Vagina (tissue), 2 donors: ENCODE measurements at places on chromosomes 7 and 10. TPM values are rescaled to one million over a fixed set of nuclear protein-coding genes. Genes with fewer than 3 reads are reported as not detected.
A peak's percentile ranks its signal among the peaks of the same experiment; 100 is the strongest.

The GDF2 gene
- total RNA-seq = not detected

- DNase-seq = no peak
Measured at GRCh38 chr10:5484205-5484604, 15.2 kb downstream of the CALML5 start.

DNA sequence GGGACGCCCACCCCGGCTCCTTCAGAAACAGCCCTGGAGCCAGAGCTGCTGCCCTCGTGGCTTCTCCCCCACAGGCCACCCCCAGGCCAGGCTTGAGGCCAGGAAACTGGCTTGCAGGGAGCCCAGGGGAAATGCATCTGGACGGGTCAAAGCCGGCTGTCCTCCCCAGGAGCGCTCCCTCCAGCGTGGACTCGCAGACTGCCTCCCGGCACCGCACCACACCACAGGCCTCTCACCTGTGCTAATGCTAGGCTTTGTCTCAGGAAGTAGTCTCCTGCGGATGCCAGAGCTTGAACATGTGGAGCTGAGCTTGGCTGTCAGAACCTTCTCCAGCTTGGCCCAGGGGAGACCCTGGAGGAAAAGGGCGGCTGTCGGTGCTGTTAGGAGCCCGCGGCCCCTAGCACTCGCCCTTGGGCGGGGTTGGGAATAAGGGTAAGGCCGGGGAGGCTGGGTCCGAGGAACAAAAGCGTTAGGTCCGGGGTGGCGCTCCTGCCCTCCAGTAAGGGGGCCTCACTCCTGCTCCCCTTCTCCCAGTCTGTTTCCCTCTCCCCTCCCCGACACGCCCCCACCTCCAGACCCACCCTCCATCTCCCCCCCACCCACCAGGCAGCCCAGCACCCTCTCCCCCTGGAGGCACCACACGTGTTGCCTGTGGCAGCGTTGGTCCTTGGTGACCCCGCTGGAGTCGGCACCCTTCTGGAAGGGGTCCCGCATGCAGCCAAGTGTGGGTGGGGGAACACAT is 21.6 kb upstream of the DRGX start:
- peak; percentile 43 for DNase-seq

- no peak for DNase-seq
Measured at GRCh38 chr10:113427811-113428558, 124.9 kb upstream of the HABP2 start.

- DNase-seq = no peak
Measured at GRCh38 chr7:51077316-51077986, 239.2 kb downstream of the COBL start.

- no peak for DNase-seq
Measured at GRCh38 chr10:35555962-35556930, 48.9 kb upstream of the GJD4 start.

The CPA2 gene
- total RNA-seq = not detected

The KLF14 gene
- not detected for total RNA-seq
